Activated T-cell treated with anti-CD3 and anti-CD28 coated beads for 4 hours (primary cell): ENCODE measurements at places on chromosomes 13 and 19.

GRCh38 chr13:99913167-99913566 lies 58.4 kb downstream of the ZIC5 start:
- DNase-seq: no peak

- DNase-seq: no peak
These were observed 35.2 kb upstream of the SLC46A3 start for GRCh38 chr13:28753946-28754345.

DNA sequence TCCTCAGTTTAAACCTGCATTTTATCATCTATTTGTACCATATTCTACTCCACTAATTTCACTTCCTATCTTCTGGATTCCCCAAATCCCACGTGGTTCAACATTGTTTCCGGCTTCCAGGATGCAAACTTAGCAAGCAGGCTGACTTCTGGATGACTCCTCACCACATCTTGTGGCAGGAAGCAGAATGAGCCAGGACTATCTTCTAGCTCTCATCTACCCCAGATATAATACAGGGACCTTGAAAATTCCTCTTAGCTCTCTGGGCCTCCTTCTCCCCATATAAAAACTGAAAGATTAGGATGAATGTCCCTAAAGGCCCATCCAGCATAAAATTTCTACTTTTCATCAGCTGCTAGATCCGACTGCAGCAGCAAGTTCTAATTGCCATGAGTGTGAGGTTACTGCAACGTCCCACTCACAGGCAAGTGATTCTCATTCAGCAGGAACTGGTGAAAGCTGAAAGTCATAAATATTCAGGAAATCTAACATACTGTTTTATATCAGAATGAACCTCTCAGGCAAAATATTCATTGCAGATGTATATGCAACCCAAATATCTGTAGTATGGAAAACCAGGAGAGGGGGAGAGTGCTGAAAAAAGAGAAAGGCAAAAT lies 93.4 kb downstream of the KCTD12 start:
- DNase-seq: no peak

DNA sequence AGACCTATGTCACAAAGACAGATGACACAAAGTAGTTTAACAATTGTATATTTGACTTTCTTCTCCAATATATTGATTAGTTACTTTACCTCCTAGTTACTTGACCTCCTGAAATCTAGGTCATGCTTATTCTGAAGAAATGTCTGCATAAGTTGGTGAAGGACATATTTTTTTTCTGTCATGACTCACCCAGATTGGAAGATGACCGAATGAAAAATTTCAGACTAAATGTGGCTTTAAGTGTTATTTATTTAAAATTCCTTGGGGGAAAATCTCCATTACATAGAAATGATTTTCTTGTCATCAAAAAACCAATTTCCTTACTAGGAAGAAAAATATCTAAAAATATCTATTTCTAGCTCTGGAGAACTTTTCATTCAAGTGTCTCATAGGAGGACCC lies 217.1 kb downstream of the POSTN start:
- no peak for DNase-seq

GRCh38 chr19:33263325-33264023 lies 37.8 kb upstream of the SLC7A10 start:
- no peak for DNase-seq

GRCh38 chr19:40650749-40651305 lies 39.6 kb downstream of the NUMBL start:
- DNase-seq: no peak

DNA sequence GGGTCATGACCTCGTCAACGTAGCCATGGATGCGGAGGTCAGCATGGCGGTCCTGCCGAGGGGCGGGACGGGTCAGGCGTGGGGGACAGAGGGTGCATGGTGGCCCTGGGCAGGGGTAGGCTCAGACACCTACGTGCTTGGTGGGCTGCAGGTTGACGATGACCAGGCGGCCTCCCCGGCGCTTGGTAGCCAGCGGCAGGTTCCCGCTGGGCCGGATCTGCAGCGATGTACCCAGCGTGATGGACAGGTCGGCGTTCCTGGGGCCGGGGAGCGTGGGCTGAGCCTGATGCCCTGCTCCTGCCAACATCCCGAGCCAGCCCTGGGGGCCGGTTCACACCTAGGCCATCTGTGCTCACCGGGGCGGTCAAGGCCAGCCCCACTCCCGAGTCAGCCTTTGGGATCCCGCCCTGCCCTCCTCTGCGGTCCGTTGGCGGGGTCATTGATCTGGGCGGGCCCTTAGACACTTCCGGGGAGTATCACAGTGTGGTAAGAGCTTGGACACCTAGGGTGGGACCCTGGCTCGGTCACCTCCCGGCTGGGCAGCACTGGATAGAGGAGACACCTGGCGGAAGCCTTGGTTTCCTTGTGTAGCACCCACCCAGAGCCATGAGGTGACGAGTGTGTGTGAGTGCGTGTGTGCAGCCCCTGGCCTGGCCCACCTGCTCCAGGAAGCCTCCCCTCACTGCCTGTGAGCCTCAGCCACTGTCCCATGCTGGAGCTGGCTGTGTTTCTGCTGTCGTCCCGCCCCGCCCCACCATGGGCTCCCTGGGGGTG lies 7.3 kb downstream of the SIRT6 start:
- DNase-seq: no peak

DNA sequence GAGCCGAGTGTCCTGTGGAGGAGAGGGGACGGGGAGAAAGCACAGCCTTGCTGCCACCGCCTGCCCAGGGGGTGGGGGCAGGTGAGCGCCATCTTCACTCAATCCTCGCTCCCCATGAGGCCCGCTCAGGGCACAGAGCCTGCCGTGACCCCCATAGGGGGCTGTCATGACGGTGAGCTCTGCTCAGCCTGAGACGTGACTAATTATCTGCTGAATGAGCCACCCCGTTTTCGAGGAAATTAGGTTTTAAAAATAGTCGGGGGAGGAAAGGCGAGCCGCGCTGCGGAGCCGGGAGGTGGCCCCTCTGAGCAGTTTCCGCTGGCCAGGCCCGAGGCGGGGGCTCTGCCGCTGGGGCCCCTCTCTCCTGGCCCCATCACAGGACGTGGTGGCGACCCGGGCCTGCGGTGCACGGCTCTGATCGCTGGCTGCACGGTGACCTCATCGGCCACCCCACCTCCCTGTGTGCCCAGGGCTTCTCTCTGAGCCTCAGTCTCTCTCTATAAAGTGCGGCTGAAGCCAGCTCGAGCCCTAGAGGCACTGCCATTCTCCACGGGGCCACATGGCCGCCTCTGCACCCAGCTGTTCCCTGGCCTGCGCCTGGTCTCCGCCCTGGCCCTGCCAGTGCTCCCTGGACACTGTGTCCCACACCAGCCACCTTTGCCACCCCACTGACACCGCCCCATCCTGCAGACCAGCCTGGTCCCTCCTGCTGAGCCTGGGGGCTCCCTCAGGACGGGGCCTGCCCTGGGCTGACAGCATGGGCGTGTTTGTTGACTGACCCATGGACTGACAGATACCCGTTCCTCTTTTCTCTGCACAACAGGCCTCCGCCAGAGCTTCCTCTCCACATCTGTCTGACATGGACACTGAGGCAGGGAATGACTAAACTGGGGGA lies 28.3 kb downstream of the PIP5K1C start:
- DNase-seq: no peak

GRCh38 chr19:14078411-14078810 lies 5.8 kb downstream of the MISP3 start:
- no peak for DNase-seq

DNA sequence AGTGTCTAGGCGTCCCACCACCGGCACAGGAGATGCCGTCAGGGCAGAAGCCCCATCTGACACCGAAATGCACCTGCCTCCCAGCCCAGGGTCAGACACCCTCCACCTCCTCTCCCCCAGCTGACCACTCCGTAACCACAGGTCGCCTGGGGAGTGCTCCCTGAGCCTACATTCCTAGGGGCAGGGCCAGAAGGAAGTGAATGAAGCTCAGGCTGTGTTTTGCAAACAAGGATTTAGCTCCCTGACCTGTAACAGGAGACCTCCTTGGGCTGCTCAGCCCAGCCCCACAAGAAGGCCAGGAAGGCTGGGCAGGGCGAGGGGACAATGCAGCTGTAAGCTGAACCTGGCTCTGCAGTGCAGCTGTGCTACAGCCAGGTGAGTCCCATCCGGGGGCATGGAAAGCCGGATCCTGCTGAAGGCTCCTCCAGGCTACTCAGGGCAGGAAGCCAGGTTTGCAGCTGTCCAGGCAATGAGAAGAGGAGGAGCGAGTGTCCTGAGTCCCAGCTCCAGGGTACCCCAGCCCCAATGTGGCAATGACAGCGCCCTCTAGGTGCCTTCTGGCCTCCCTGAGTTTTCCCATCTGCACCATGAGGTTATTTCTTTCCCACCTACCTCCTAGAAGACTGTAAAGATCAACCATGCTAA lies 42.1 kb downstream of the RHPN2 start:
- DNase-seq: no peak
